ENCODE measurements at places on chromosomes 5 and 9.

DNA sequence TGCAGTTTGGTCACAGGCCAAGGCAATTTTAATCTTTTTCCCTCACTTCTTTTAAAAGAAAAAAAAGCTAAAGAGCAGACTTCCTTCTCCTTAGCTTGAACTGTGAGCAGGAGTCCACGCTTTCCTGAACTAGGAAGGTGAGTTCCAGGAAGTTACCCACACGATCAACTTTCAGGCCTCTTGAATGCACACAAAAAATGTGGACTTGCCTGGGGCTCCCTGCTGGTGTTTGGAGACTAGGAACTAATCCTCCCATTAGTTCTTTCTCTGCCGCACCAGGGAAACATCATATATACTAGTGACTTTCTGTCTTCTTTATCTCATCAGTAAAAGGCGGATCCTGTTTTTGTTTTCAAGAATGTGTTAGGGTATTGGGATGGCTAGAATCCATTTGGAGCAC is 240.0 kb downstream of the GOLPH3 start:
- DNase-seq = no peak

DNA sequence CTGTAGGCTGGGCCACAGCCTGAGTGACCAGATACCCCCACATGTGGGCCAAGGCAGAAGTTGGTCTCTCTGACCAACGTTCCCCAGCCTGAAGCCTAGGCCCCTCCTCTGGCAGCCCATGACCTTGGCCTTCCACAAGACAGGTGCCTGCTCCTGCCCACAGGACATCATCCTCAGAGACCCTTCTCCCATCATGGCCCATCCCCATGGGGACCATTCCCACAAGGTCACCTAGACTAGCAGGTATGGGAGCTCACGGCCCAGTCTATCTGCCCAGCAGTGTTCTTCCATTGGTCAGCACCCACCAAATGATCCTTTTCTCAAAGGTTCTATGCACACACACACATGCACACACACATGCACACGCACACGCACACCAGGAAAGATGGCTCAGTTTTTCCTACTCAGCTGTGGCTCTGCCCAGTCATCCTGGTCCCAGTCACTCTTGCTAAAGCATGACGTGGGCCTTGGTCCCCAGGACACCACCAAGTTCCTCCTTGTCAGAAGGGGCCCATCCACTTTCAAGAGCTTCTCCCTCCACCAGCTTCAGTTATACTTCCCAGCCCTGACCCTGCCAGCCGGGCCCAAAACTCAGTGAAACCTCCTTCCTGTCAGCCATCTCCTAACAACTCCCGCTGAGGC is 65.4 kb downstream of the PAX5 start:
- DNase-seq = no peak

GRCh38 chr5:57317341-57317740 is 143.5 kb downstream of the GPBP1 start:
- DNase-seq = no peak

DNA sequence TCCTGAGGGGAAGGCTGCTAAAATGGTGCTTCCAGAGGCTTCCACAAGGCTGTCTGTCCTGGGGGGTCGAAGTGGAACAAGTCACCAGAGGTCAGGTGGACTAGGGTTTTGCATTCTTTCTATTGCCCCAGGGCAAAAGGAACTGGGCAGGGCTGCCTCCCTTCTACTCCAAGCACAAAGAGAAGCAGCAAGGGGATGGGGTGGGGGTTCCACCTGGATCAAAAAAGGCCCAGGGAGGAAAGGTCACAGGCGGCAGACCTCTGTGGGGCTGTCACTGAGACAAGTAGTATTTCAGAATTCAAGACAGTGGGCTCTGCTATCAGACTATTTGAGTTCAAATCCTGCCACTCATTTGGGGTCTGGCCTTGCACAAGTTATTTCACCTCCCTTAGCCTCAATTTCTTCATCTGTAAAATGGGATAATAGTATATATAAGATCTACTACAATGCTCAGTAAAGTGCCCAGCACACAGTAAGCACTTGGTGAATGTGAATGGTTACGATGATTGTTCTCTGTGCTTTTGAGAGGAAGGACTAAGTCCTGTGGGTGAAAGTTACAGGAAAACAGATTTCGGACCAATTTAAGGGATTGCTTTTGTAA is 1.9 kb upstream of the ARSI start:
- DNase-seq = no peak

- DNase-seq = no peak
Observed at GRCh38 chr5:156328766-156329165, 1.8 kb downstream of the SGCD start.

DNA sequence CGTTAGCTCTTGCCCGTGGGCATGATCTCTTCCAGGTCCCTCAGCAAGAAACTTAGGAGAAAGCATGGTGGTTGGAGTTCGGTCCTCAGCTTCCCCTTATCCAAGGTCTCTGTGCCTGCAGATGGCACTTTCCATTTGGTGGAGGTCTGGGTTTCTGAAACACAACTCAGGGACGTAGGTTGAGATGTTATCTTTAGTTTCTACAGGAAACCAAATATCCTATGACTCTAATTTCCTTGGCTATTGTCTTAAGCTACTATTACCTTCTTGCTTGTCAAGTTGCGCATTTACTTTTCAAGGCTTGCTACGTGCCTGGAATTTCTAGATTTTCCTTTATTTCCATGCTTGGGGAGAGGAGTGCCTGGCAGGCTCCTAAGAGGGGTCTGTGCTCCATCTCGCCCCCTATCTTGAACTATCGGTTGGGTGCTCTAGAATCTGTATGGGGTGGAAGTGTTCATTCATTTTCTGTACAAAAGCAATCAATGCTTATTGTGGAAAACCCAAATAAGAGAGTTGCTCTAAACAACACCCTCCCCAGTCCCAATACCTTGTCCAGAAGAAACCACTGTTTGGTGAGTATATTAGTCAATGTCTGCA is 32.9 kb upstream of the KCNIP1 start:
- no peak for DNase-seq

DNA sequence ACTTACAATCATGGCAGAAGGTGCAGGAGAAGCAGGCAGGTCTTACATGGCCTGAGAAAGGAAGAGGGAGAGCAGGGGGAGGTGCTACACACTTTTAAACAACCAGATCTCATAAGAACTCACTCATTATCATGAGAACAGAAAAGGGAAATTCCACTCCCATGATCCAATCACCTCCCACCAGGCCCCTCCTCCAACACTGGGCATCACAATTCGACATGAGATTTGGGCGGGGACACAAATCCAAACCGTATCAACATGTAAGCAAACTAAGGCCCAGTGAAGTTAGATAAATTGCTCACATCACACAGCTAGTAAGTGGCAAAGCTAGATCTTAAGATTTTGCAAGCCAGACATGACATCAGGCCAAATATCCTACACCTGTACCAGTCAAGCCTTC is 48.3 kb upstream of the RIC1 start:
- no peak for DNase-seq

DNA sequence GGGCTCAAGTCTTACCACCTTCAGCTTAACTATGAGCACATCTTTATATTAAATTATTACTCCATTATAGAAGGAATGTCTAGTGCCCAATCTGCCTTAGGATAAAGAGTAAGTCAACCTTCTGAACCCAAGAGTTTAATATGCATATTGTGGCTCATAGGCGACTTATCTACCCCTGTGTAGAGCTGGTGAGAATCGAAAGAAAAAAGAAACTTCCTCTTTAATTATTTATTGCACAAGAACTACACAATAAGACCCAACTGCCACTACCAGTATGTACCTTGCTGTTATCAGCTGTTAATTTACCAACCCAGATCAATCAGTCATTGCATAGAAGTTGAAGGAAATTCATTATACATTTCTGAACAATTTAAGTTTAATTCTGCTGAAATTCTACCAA is 329.1 kb upstream of the SLC24A2 start:
- DNase-seq = no peak

DNA sequence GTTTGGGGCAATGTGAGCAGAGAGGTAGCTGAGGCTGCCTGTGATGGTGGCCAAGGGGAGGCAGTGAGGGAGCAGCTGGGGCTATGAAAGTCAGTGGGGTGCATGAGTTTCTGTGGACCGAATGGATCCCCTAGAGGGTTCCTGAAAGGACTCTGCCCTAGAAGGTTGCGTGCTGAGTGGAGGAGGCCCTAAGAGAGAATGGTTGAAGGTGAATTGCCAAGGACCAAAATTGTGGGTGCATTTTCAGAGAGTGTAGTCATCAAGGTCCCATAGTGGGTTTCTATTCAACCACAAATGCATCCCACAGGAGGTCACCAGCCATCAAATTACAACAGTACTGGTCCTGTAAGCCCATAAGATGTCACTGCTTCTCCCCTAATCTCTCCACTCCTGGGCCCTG is 298.3 kb downstream of the CDK5RAP2 start:
- no peak for DNase-seq

GRCh38 chr9:107922260-107922659 is 432.7 kb upstream of the KLF4 start:
- DNase-seq = no peak

DNA sequence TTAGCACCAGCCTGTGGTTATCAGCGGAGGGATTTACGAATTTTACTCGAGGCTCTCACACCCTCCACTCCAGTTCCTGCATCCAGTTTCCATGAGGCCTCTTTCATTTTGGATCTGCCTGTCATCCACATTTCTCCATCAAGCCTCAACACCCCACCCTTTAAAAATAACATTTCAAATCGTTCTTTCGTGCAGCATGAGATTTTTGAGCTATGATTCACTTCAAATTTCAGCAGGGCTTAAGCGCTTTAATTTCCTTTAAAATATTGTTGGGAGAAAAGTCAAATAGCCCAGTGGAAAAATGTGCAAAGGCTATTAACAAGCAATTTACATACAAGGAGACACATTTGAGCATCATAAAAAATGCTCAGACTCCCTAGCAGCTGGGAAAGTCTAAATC is 103.2 kb downstream of the MSX2 start:
- no peak for DNase-seq

GRCh38 chr9:89421595-89421994 is 76.3 kb downstream of the SEMA4D start:
- no peak for DNase-seq

GRCh38 chr5:132961887-132962286 is 1.5 kb downstream of the AFF4 start:
- DNase-seq = no peak

GRCh38 chr5:117218789-117219188 is 644.2 kb upstream of the SEMA6A start:
- DNase-seq = no peak

- no peak for DNase-seq
Observed at GRCh38 chr5:167207081-167207480, 1084.4 kb upstream of the WWC1 start.

DNA sequence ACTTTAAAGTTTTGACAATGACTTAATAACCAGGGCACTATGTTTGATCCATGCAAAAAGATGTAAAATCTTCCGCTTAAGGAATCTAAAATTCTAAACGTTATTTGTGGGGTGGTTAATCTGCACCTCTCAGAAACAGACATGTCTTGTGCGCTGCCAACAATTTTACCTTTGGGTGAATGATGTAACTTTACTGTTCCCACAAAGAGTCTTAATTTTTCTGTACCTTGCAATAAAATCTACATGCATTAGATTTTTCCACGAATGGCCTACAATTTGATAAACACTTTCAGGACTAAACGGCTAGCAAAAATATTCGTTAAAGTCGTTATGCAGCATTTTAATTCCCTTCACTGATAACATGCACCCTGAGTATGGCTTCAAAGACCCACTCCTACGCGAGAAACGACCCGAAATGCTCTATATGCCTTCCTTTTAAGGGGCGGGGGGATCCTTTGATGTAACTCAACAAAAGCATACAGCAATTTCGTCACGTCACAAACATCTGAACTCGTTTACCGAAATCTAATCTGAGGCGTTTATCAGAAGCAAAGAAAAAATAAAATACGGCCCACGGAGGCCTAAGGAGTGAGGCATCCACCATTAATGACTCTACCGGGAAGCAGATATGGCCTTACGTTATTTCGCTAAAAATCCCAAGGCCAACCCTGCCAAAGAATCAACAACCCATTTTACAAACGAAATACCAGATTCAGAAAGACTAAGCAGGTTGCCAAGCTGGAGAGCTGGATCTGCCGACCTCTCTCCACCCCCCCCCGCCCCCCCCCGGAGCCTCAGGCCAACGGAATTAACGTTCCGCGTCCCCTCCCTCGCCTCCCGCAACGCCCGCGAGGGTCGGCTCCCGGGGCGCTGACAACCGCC is 621 bp downstream of the AK6 start:
- DNase-seq = peak; percentile 1

DNA sequence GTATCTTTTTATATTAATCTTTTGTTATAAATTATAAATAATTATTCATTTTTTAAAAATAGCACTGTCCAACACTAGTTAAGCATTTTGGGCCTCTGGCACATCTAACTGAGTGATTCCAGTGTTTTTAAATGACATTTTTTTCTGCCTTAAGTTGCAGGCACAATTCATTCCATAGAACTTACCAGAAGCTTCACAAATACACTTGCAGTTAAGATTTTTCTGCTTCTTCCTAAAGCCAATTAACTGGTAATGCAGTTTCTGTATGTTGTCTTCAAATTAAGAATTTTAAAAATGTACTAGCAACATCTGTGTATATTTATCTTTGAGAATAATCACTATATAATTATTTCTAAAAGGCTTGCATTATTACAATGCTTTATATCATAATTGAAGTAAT is 11.2 kb upstream of the NFIB start:
- no peak for DNase-seq

DNA sequence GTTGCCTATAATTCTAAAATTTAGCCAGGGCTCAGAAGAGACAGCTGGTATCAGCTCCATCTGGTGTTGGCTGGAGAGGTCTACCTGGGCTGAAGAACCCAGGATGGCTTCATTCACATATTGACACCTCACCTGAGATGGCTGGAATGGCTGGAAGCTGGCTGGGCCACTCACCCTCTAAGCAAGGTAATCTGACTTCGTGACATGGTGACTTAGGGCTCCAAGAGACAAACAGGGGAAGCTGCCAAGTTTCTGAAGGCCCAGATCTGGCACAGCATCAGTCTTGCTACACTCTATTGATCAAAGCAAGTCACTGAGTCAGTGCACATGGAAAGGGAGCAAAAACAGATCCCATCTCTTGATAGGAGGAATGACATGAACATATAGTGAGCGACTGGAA is 102.3 kb downstream of the EPB41L4A start:
- no peak for DNase-seq

GRCh38 chr5:108278285-108279240 is 103.3 kb downstream of the FBXL17 start:
- DNase-seq = no peak

DNA sequence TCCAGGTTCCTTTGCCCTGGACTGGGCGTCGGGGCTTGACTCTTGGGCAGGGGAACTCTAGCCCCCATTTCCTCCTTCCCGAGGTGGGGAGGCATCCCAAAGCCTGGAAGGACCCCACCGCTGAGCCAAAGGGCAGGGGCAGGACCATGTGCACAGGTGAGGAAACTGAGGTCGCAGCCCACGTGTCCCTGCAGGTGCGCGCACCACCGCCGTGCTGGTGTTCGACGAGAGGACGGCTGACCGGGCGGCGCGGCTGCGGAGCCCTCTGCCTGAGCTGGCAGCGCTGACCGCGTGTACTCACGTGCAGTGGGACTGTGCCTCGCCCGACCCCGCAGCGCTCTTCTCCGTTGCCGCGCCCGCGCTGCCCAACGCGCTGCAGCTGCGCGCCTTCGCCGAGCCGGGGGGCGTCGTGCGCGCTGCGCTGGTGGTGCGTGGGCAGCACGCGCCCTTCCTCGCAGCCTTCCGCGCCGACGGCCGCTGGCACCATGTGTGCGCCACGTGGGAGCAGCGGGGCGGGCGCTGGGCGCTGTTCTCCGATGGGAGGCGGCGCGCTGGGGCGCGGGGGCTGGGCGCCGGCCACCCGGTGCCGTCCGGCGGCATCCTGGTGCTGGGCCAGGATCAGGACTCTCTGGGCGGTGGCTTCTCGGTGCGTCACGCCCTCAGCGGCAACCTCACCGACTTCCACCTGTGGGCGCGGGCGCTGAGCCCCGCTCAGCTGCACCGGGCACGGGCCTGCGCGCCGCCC is 2.8 kb downstream of the ADGRD2 start:
- no peak for DNase-seq

All from renal cortex interstitium (tissue), 15 donors.